ENCODE measurements at places on chromosomes 12 and 14. TPM values are rescaled to one million over a fixed set of nuclear protein-coding genes. Genes with fewer than 3 reads are reported as not detected.

GRCh38 chr12:76554405-76555230 is 5.0 kb downstream of the OSBPL8 start:
- no peak for DNase-seq

- no peak for DNase-seq
Measured at GRCh38 chr14:34474187-34474679, 12.2 kb upstream of the SPTSSA start.

- DNase-seq: no peak
Measured at GRCh38 chr14:100443603-100444002, 120.5 kb downstream of the SLC25A47 start.

- no peak for DNase-seq
Measured at GRCh38 chr14:30450631-30451545, 108.1 kb upstream of the G2E3 start.

DNA sequence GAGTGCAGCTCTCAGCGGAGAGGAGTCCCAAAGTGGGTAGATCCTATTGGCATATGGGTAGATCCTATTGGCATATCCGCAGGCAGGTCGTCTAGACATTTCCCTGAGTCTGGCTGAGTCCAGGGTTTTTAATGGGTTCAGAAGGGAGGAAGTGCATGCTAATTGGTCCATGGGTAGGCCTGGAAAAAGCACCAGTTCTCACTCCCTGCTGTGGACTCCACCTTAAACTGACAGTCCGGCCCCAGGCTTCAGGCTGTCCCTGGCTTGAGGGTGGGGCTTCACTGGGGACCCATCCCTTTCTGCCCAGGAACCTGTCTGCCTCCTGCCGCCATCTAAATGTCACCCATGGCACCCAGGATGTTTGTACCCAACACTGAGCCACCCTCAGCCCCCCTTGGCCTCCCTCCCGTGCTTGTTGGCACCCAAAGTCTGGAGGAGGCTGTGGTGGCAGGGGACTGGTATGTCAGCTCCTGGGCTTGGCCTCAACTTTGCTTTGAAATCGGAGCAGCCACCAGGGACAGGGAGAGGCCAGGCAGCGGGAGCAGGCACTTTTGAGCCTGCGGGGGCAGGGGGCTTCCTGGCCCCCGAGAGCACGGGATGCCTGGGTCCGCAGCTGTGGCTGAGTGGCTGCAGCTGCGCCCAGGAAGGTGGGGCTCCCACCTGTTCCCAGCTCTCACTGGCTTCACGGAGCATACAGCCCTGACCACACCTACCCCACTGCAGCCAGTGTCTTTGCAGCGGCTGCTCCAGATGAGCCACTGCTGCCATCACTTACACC is 29.6 kb upstream of the YAF2 start:
- DNase-seq: no peak

DNA sequence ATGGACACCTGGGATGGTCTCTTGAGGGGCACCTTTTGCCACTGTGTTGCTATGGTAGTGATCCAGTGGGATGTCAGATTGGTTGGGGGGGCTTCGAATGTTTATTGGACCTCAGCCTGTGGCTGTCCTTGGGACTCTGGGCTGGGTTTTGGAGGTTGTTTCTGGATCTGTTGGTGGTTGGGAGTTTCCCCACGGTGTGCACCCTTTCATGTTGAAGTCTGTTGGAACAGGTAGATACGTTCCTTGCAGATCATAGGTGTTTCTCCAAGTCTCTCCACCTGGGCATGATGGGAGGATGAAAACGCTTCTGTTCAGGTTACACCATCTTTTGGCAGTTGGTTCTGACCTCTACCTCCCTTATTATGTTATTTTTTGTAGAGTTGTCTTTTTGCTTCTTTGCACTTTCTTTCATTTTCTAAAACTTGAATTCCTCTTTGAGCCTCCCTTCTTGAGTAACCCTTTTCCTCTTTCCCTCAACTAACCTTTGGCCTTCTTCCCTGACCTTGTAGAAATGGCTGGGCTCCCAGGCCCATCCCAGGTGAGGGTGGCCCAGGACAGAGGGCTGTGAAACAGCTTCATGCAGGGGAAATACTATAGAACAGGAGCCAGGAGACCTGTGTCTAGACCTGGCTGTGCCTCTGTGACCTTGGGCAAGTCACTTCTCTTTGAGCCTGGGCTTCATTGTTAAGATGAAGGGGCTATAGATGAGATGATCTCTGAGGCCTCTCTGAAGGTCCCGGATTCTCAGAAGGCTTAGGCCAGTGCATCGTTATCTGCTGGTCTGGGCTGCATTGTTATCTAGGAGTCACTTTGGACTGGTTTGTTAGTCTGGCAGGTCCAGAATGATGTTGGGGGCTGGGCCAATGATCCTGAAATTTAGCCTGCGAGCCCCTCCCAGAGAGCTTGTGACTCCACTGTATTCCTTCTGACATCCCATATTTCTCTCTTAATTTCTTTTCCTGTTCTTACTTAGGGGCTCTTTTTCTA is 2.0 kb downstream of the ATN1 start:
- no peak for DNase-seq

Gene SCN8A
- total RNA-seq: 4.9 TPM

Gene ADAMTS20
- total RNA-seq: not detected

Gene RTL1
- total RNA-seq: 0.26 TPM

Gene SLCO1A2
- total RNA-seq: not detected

Gene COX8C
- total RNA-seq: not detected

Measured in body of pancreas (tissue), 4 donors.